SK-MEL-5 (cell line): ENCODE measurements at places on chromosomes 7 and 10. TPM values are rescaled to one million over a fixed set of nuclear protein-coding genes. Genes with fewer than 3 reads are reported as not detected.
A peak's percentile ranks its signal among the peaks of the same experiment; 100 is the strongest.

- no peak for DNase-seq
Observed at GRCh38 chr10:78628976-78629375, 439.8 kb upstream of the ZMIZ1 start.

- DNase-seq = no peak
Observed at GRCh38 chr7:137001478-137001877, 133.0 kb downstream of the CHRM2 start.

DNA sequence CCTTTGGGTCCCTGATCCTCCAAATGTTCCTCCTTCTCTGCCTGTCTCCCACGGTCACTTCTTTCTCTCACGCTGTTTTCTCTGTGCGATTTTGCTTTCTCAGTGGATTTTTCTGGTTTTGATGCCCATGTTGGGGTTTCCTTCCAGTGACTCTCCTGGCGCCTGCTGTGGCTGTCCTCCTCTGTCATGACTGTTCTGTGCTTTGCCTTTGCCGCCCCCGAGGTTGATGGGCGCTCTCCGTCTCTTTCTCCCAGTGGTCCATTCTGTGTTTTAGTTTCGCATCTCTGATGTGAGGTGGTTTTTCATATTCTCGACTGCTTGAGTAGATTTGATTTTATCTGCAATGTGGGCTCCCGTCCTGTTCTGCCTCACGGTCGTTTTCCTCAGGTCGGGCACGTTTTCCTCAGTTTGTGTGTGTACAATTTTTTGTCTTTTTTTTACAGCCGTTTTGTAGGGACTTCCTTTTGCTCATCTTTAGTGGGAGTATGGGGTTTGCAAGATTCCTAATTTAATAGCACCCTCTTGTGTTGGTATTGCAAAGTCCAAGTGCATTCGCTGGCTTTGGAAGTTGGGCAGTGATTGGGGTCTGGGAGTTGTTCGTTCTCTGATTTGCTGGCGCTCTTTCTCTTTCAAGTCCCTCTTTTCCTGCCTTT lies 100.0 kb downstream of the INPP5A start:
- DNase-seq = peak; percentile 72

GRCh38 chr7:38127216-38128207 lies 50.5 kb upstream of the STARD3NL start:
- no peak for DNase-seq

- DNase-seq = no peak
Observed at GRCh38 chr7:35695473-35695850, 527 bp upstream of the HERPUD2 start.

- DNase-seq = no peak
Observed at GRCh38 chr7:14521183-14521582, 381.4 kb downstream of the DGKB start.

- no peak for DNase-seq
Observed at GRCh38 chr10:91239789-91240188, 19.3 kb downstream of the PCGF5 start.

- DNase-seq = peak; percentile 45
Observed at GRCh38 chr7:27096768-27097514, 1.1 kb upstream of the HOXA1 start.

Gene UNC5B
- total RNA-seq = 0.82 and 0.90 TPM in 2 replicates
